Urothelium cell line (cell line): ENCODE measurements at places on chromosomes 2 and 18.

DNA sequence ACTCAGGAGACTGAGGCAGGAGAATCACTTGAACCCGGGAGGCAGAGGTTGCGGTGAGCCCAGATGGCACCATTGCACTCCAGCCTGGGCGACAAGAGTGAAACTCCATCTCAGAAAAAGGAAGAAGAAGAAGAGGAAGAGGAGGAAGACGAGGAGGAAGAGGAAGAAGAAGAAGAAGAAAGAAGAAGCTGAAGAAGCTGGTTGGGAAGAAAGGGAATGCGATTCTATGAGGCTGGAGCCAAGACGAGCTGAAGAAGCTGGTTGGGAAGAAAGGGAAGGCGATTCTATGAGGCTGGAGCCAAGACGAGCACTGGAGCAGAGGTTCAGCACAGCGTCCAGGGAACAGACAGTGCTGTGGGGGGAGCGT, 30.3 kb upstream of the TAF1B start:
- DNase-seq: no peak

DNA sequence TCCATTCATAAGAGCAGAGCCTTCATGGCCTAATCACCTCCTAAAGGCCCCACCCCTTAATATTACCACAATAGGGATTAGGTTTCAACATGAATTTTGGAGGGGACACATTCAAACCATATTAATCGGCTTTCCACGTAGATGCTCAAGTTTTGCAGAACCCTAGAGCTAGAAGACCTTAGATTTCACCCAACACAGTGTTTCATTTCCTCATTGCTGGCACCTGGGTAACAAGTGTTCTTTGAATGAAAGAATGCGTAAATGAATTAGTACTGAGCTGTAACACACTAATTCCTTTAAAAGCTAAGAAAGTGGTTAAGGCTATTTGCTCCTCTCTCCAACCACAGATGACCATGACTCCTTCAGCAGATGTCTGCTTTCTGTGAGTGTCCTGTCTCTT, 252.5 kb downstream of the SMAD2 start:
- no peak for DNase-seq

DNA sequence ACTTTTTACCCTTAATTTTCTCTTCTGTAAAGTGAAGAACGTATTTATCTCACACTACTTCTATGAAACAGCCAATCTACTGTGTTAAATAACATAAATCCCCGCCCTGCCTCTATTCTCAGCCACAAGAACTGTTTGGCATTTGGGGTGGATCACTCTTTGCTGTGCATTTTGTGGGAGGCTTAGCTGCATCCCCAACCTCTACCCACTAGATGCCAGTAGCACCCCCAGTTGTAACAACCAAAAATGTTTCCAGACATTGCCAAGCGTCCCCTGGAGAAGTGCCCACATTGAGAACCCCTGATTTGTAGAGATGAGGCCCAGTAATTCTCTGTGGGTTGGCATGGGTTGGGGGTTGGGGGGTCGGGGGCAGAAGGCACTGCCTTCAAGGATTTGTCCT, 94.7 kb upstream of the BOD1L2 start:
- no peak for DNase-seq

- no peak for DNase-seq
Observed at GRCh38 chr18:79590191-79591031, 89.2 kb upstream of the CTDP1 start.

- DNase-seq: no peak
Observed at GRCh38 chr18:35559867-35560266, 21.7 kb upstream of the GALNT1 start.

DNA sequence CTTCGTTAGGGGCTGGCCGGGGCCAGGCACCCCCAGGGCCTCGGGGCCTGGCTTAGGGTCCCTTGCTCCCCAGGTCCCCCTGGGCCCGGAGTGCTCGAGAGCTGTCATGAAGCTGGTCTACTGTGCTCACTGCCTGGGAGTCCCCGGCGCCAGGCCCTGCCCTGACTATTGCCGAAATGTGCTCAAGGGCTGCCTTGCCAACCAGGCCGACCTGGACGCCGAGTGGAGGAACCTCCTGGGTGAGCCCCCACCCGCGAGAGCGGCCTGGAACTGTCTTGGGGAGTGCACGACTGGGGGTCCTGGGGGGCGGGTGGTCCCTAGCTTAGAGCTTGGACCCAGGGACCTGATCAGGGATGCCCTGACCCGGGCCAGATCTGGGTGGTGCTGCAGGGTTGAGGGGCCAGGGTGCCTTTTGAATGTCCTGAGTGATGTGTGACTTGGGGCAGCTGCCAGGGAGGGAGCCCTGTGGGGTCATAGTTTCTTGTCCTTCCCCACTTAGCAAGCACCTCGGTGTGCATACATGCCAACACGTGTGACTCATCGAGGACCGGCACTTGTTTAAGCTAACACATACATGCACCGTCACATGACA, 27.9 kb downstream of the GPC1 start:
- DNase-seq: no peak

GRCh38 chr2:235286622-235287374, 207.0 kb upstream of the AGAP1 start:
- no peak for DNase-seq

DNA sequence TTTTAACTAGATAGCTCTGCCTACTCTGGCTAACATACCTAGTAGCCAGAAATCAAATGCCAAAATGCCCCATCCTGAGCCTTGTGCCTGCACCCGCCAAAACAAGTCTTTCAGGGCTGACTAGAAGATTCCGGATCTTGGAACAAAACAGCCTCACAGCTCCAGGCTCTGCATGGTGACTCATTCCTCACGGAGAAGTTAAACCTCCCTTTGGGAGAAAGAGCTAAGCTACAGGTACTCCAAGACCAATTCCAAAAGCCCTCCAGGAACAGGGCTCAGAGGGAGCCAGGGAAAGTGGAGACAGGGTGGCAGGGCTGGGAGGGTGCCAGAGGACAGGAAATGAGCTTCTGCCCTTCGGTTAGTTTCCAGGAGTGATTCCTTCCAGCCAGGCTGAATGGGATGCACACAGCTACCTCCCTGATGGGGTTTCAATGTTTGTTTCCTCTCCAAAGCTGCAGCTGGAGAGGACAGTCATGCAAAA, 295.6 kb downstream of the TNS1 start:
- peak; percentile 33 for DNase-seq

DNA sequence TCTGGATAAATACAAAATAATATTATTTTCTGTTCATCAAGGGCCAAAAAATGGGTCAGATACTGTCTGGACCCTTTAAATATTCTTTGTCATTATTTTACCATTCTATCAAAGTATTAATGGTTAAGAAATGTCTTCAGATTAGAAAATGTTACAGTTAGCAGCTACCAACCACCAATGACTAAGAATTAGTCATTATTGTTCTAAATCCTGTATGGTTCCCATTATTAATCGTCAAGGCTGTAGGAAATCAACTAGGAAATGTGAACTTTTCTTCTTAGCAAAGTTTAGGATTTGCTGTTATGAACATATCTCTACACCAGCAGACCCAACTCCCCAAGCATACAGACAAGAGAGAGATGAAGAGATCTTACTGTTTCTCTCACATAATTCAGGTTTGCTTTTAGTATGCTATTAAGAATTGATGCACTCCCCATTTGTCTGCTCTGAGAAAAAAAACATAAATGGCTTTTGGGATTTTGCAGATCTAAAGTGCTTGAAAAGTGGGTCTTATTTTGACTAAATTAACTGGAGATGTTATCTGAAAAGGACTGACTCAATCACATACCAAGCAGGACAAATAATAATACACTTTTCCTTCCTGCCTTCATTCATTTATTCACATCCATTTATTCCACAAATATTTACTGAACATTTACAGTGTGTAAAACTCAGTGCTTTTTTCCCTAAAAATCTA, 147.7 kb downstream of the PPP1R1C start:
- no peak for DNase-seq

DNA sequence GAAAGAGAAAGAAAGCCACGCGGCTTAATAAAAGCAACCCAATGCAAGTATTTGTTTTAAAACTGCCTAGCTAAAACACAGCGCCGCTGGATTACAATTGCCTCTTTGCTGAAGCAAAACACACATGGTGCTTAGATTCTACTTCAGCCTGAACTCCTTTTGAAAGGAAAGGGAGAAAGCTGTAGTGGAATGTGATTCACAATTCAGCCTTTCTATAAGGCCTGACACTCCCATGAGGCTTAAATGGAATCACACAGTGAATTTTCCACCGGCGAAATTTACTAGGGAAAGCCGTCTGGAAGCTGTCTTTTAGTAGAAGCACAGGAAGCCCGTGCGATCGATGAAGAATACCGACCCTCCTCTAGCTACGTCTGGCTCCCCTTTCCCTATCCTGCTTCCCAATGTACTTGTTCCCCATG, 348.0 kb downstream of the DLGAP1 start:
- DNase-seq: no peak

DNA sequence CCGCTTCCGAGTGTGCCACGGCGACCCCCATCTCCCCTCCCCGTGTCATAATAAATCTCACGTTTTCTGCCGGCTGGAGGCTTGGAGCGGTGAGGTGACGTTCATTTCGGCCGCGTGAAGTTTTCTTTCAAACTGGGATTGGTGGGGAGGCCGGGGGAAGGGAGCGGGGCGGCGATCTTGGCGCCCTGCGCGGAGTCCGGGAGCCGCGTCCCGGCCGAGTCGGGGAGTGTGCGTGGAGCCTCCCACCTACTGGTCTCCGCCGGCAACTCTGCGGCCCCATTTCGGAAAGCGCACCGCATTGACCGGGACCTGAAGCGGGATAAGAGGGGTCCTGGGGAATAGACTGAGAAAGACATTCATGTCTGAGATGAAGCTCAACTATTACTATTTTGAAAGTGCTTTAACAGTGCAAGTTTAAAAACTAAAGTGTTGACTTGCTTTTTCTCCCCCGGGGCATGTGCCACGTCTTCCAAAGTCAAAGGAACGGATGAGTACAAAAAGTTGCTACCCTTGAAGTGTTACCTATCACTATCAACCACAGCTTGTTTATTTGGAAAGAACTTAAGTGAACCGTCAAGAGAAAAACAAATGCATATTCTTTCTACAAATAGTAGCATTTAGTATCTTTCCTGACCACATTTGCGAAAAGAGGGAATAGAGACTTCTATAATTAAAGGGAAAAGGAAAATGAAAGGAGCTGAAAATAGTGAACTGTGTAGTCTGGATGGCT, 818 bp upstream of the IKZF2 start:
- DNase-seq: peak; percentile 58

GRCh38 chr2:168434146-168434545, 21.9 kb upstream of the CERS6 start:
- DNase-seq: no peak

DNA sequence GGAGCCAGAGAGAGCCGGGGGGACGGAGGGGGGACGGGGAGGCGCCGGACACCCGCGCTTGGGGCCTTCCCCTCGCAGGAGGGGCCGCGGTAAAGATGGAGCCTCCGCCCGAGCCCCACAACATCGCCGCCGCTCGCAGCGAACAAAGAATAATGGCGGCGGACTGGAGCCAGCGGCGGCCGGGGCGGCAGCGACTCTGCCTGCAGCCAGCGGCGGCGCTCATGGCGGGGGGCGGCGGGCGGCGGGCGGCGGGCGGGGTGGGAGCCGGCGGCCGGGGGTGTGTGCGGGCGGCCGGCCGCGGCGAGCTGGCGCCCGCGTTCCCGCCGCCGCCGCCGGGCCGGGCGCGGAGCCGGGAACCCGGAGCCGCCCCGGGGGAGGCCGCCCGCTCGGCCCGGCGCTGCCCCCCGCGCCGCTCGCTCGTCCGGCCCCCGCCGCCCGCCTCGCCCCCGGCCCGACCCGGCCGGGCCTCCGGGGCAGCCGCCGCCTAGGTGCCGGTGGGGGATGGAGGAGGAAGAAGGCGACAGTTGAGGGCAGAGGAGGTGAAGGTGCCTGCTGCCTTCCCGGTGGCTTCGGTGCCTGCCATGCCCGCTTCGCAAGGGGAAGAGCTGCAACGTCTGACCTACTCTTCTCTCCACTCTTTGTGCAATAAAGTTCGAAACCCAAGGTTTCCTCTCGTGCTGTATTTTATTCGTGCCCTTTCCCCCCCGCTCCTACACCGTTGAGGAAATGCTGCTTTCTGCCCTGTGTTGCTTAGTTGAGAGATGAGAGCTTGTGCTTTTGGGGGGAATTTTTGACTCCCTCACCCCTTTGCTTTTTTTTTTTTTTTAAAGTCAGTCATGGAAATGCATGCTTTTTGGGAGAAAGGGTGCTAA, 634 bp downstream of the CREB1 start:
- DNase-seq: peak; percentile 55

DNA sequence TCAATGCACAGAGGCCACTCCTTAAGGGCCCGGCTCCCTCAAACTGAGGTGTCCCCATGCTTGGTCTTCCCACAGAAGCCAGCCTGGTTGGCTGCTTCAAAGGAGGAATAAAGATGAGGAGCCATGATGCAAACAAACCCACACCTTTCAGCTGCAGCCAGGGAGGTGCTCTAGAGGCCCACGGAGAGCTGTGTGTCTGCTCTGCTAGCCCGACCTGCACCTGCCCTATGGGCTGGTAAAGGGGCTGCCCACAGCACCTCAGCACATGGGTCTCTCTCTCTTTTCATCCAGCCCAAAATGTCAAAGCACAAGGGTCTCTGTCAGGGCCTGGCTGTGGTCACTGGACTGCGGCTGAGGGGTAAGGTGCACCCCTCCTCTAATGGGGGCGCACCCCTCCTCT, 132.1 kb downstream of the MSH2 start:
- no peak for DNase-seq

DNA sequence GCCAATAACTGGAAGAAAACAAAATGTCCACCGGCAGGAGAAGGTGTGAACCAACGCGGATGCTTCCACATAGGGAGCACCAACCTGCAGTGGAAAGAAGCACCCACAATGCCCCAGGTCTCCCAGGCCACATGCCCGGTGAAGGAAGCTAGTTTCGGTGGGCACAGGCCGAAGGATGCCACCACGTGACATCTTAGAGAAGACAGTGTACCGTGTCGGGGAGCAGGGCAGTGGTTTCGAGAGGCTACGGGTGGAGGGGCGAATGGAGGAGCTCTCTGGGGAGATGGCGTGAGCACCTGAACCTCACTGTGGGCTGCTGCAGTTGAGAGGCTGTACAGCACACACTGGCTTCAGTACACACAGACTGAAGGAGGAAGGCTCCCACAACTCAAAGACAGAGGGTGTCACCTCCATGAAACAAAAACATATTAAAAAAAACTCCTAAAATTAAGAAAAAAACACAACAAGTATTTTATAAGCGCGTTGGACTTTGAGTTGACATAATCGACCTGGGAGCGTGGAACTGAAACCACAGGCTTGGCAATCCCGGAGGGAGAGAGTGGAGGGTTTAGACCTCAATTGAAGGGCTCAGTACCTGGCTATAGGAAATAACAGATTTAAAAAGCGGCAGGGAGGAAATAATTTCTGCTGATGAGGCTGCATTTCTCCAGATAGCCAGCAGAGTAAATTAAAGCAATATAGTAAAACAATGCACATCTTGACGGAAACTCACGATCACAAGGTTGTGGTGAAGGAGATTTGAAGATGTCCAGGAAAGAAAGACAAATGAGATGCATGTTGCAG, 160.1 kb downstream of the RTP5 start:
- no peak for DNase-seq

DNA sequence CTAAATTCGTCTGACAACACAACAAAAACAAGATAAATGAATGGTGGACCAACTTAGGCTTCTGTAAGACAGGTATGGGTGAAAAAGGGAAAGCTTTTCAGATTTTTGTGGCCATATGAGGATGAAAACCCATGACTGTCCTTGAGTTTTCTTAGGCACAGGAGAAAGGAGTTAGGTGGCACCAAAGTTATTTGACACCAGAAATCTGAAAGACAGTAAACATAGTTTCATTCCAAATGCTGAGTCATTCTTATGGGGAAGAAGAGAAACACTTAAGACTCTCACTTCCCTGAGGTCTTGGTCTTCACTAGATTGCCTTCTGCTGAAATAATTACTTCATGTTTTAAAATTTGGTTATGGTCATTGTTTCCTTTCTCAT, 5.2 kb upstream of the GPD2 start:
- peak; percentile 48 for DNase-seq

- no peak for DNase-seq
Observed at GRCh38 chr2:207088839-207089238, 76.9 kb downstream of the KLF7 start.
